ENCODE measurements at places on chromosomes 11 and 22. TPM values are rescaled to one million over a fixed set of nuclear protein-coding genes. Genes with fewer than 3 reads are reported as not detected.

The GLB1L2 gene
- polyA plus RNA-seq = 5.2 TPM

DNA sequence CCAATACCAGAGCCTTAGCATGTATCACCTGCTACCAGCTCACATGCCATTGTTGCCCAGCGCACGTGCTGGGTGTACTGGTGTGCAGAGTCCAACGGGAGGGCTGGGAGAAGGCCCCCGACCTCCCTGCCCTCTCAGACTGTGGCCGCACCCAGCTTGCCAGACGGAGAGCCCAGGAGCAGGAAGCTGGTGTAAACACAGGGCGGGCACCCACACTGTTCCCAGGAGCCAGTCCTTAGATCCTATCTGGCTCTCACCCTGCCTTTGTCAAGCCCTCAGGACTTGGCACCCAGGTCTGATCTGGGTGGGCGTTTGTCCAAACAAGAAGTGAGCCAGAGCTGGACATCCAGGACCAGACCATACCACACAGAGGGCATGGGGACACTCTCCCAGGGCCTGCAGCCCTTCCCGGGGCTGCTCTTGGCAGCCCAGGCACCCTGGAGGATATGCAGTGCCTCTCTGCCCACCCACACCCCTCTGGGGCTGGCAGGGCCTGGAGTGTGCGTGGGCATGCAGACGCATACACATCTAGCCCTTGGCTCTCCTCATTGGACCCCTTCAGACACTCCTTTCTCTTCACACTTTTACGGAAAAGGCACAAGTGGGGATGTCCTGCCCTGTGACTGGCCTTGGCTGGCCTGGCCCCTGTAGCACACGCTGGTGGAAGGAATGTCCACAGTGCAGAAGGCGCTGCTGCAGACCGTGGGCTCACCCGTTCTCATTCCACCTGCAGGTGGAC lies 19.9 kb upstream of the CLDN5 start:
- no peak for DNase-seq

GRCh38 chr11:17738151-17738973 lies 3.8 kb downstream of the KCNC1 start:
- no peak for DNase-seq

- DNase-seq = no peak
These were observed 13.8 kb upstream of the PIM3 start for GRCh38 chr22:49946612-49947295.

- no peak for DNase-seq
These were observed 237.5 kb downstream of the MIAT start for GRCh38 chr22:26894766-26895485.

DNA sequence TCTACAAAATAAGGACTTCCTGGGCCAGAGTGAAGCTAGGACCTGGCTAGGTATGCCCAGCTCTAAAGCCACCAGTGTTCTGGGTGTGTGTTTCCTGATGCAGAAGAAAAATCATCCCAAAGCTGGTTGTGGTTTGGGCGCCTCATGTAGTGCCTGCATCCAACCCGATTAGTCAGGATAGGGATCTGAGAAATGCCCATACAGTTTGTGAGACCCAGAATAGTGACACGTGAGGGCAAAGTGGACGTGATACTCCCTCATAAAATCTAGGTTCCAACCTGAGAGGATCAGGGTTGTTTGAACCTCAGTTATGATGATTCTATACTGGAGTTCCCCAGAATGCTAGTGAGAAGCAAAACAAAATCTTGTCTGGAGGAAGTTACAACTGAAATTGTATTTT lies 238.4 kb downstream of the TBC1D22A start:
- no peak for DNase-seq

DNA sequence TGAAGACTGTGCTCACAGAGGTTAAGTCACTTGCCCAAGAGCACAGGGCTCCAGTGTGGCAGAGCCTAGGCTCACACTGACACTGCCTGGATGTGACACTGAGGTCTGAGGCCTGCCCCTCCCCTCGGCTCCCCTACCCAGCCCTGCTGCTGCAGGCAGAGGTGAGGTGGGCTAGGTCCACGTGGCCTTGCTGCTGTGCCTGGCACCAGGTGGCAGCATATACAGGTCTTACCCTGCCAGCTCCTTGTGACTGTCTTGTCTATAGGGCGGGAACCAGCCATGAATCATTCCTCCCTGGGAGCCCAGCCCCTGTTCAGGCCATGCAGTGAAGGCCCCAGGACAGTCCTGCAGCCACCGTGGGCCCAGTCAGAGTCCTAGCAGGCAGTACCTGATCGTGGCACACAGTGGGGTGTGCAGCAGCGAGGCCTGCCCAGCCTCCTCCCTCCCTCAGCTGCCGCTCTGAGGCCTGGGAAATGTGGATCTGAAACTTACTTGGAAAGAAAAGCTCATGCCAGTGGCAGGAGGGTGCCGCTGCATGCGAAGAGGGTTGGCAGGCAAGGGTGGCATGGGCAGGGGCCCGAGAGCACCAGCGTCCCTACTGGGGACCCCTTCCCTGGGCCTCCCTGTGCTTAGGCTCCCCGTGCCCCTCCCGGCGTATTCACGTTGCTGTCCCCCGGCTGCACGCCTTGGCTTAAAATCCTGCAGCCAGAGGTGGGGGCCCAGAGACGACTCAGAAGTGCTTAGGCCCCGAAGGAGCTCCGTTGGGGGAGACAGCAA lies 1.2 kb upstream of the CERK start:
- DNase-seq = no peak

- no peak for DNase-seq
These were observed 9.6 kb downstream of the TRPM5 start for GRCh38 chr11:2434506-2435255.

The CERK gene
- polyA plus RNA-seq = 44.0 TPM

DNA sequence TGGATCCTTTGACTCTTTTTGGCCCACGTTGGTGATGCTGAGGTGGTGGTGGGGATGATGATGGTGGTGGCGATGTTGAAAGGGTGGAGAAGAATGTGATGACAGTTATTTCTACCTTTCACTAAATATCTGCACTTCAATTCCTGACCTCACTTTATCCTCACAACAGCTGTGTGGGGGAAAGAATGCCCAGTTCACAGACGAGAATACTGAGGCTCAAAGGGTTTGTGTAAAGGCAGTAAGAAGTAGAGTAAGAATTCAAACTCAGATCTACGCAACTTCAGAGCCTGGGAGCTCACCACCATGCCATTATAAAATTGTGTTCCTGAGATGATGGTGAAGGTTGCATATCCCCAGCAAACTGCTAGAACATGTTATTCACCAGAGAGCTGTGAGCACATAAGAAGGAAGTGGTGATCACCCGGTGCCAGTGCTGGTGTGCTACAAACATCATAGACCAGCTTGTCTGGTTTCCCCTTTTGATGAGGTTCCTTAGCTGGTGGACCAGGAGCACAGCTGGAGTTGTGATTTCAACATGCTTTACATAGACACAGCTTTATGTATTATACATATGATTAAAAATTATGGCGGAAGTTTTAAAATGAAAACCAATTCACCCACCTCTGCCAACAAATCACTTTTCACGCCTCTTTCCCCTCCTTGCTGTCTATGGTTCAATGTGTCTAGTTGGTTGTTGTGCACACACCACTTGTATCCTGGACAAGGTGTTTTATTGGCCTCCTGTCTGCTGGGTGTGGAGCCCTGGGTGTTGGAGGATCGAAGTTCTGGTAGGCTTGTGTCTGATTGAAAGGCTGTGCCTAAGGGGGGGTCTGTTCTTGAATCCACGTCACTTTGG lies 6.2 kb downstream of the ST14 start:
- no peak for DNase-seq

The PDGFB gene
- 20.8 TPM for polyA plus RNA-seq

The ZBTB16 gene
- 6.9 TPM for polyA plus RNA-seq

- no peak for DNase-seq
These were observed 177.4 kb downstream of the SBF2 start for GRCh38 chr11:10116588-10116987.

The LDLRAD3 gene
- polyA plus RNA-seq = 17.1 TPM

- DNase-seq = no peak
These were observed 1.9 kb downstream of the USP47 start for GRCh38 chr11:11843642-11844041.

GRCh38 chr11:63551889-63552266 lies 11.3 kb downstream of the PLAAT2 start:
- no peak for DNase-seq

- DNase-seq = no peak
These were observed 11.1 kb upstream of the UPB1 start for GRCh38 chr22:24483976-24484545.

DNA sequence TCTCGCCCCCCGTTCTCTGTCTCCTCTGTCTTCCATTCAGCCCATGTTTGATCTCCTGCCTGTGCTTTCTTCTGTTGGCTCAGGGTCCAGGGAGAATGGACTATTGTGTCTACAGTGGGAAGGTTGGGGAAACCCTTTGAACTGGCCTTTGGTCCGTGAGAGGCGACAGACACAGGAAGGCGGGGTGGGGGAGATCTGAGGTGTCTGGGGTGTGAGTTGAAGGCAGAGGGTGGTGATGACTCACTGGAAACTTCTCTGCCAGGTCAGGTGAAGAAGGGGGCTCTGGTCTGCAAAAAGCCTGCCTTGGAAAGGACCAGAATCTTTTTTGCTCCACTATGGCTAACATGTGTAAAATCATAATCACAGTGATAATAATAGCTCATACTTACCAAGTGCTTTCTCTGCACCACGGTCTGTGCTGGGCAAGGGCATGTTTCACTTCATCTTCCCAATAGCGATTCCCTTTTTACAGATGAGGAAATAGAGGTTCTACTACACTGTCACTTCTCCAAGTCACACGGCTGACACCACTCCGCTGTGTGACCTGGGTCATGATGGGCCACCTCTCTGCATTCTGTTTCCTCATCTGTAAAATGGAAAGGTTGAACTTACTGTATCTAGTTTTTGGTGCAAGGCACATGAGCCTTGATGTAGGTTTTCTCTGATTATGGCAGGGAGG lies 99.8 kb upstream of the ALX4 start:
- DNase-seq = no peak

DNA sequence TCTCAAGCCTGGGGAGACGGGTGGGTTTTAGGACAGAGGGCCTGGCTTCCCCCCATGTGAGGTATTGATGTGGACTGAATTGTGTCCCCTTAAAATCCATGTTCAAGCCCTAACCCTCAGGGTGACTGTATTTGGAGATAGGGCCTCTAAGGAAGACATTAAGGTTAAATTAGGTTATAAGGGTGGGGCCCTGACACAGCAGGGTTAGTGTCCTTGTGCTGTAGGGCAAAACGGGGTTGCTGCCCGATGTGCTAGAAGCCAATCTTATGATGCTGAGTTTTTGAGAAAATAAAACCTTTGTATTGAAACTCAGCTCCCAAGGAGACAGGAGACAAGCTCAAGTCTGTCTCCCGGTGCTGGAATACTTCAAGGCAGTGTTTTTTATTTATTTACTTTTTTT lies 71.1 kb upstream of the NUP50 start:
- DNase-seq = no peak

The SCGB1D2 gene
- not detected for polyA plus RNA-seq
